HS-27A (cell line): ENCODE measurements at places on chromosomes 1 and 21.
A peak's percentile ranks its signal among the peaks of the same experiment; 100 is the strongest.

DNA sequence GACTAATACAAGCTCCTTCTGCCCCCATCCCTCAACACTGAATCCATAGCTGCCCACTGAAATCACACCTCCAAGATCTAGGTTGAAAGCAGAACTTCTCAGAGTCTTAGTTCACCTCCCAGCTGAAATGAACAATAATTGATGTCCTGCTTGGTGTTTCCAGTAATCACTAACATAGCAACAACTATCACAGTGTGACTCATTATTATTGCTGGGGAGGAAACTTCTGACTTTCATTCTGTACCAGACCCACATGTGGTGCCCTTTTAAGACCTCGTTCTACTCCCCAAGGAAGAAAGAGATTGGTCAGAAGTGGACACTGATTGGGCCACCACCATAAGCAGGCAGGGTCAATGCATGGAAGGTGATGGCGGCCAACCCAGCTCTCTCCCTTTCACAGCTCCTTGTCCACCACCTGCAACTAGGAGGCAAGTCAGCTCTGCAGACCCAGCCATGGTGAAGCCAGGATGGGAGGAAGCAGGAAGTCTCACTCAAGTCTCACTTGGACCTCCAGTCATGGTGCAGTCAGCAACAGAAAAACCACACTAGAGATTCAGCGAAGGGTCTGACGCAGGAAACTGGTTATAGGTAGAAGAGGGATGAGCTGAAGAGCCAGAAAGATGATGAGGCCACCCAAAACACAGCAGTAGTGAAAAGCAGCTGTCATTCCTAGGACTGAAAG is 720.2 kb downstream of the PTPRU start:
- DNase-seq: no peak

GRCh38 chr1:30268923-30269666 is 454.3 kb downstream of the MATN1 start:
- DNase-seq: no peak

- DNase-seq: no peak
These were observed 202.9 kb downstream of the NCAM2 start for GRCh38 chr21:21200939-21201615.

DNA sequence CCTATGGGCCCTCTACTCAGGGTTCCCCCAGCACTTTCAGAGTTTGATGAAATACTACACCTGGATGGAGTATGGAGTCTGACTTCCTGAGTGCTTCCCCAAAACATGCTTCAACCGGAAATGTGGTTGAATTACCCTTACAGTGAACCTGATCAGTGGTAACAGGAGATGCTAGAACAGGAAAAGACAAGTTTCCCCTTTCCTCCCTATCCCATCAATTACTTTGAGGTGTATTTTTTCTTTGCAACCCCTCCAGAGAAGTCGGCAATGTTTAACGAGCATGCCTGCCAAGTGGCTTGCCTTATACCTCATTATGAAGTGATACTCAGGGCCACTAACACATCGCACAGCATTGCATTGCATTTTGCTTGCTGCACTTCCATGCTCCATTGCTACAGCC is 7.0 kb downstream of the KRTAP15-1 start:
- DNase-seq: no peak

DNA sequence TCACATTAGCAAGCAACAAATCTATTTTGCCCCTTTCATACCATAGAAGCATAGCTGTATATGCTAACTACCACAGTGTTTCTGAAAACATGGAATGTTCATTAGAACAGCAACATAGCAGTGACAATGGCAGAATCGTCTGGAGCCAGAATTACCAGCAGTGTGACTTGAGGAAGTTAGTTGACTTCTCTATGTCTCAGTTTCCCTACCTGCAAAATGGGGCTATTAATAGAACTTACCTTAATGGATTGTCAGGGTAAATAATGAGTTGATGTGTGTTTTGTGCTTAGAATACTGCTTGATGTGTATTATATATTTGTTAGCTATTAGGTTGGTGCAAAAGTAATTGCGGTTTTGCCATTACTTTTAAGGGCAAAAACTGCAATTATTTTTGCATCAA is 14.8 kb upstream of the GJA9 start:
- no peak for DNase-seq

- DNase-seq: no peak
These were observed 142.9 kb downstream of the BACH1 start for GRCh38 chr21:29441651-29442050.

- no peak for DNase-seq
These were observed 3.1 kb upstream of the MOB3C start for GRCh38 chr1:46619656-46620258.

- peak; percentile 40 for DNase-seq
These were observed 61.2 kb upstream of the MCOLN3 start for GRCh38 chr1:85109475-85109874.

DNA sequence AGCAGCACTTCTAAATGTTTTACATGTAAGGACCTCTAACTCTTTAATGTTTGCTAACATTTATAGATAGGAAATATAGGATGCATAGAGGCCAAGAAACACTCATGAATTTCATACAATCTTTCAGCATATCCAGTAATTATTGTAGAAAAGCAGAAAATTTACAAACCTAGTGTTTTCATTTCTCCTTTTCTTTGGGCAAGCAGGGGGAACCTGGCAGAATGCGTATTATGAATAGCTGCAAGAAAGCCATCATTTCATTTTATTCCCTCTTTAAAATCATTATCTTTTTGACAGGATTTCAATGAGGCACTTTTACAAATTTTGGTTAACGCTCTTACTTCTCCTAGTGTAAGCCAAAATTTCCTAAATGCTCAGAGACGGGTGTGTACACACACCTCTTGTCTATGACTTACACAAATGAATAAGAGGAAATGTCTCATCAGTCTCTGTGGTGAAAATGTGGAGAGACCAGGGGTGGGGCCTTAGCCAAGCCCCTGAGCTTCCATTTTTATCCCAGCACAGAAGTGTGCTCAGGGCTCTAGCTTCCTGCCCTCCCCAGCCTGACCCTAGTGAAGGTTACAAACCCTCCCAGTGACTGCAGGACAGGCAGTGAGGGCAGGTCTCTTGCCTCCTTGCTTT is 91.6 kb downstream of the LRRC8C start:
- no peak for DNase-seq

DNA sequence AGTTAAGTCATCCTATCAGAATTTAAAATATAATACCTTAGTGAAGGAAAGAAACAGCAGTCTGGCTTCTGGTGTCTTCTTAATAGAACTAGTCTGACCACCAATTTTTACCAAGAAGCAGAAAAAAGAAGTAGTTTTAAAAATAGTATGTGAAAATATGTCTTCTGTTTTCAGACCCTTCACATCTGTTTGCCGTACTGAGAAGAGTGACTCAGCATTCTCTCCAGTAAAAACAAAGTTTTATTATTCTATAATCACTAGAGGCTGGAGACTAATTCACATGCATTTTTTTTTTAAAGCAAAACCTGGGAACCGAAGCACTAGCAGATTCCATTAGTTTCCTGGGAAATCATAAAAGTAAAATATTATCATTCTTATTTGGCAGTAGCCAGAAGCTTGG is 163.8 kb downstream of the COL24A1 start:
- DNase-seq: no peak

- no peak for DNase-seq
These were observed 27.0 kb downstream of the ZC3H11B start for GRCh38 chr1:219585837-219586455.

DNA sequence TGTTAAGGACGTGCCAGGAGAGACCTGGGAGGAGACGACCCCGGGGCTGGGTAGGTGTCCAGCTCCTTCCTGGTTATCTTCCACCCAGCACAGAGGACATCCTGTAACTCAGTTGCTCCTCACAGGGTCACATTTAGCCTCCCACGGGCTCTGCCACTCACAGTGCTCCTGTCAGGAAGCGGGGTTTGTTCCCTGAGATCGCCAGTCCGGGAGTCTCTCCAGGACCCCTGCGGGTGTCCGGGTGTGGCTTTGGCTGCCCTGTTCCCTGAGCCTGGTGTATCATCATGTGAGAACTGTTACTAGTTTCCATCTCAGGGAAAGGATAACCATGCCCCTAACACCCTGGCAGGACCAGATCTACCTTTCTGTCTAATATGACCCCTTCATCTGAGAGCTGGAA is 158.2 kb upstream of the RUNX1 start:
- no peak for DNase-seq

DNA sequence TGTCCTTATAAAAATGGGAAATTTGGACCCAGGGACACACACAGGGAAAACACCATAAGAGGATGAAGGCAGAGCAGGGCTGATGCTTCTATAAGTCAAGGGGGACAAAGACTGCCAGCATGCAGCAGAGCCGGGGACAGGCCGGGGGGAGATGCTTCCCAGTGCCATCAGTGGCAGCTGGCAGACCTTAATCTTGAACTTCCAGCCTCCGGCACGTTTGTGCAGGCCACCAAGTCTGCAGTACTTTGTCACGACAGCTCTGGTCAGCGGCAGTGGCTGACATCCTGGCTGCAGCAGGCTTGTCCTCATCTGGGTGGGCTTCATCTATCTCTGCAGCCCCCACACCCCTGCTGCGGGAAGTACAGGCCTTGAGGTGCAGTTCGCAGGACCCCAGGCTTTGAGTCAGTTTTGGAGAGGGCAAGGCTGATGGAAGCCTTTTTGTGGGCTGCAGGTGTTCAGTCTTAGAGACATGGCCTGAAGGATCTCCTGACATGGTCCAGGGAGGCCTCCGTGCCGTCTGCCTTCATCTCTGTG is 186.0 kb downstream of the DYRK1A start:
- DNase-seq: no peak

- no peak for DNase-seq
These were observed 34.4 kb downstream of the NENF start for GRCh38 chr1:212466898-212467650.

DNA sequence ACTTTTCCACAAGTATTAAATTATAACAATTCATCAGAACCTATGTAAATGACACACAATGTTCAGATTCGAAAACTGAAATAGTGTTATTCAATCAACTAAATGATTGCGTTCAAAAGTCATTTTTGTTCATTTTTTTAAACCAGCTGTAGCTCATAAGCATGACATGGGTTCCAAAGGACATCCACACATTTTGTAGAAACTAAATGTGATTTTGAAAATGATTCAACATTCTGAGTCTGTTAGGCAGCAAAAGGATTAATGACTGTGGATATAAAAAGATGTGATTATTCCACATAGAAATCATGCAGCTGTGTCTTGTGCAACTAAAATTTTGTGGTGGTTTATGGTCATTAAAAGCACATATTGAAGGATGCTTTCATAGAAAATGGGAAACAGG is 204.5 kb downstream of the BRINP3 start:
- DNase-seq: no peak

- no peak for DNase-seq
These were observed 1267.9 kb downstream of the MRPL39 start for GRCh38 chr21:24339406-24339805.

DNA sequence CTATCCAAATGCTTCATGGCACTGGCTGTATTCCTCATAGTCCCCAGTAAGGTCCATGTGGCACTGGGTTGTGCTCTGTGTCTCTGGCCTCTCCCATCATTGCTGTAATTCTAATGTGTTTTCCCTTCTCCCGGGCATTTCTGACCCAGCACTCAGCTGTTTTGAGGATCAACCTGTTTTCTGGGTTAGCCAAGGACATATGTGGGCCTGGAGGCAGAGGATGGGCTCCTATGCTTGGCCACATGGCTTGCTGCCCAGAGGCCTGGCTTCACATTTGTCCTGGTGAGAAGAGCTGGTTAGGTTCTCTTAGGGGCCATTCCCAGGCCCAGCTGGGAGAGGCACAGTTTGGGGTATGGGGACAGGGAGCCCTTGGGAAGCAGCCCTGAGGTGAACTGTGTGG is 103.1 kb downstream of the FAM78B start:
- DNase-seq: no peak

GRCh38 chr1:172342584-172343239 is 77.8 kb upstream of the C1orf105 start:
- DNase-seq: no peak

DNA sequence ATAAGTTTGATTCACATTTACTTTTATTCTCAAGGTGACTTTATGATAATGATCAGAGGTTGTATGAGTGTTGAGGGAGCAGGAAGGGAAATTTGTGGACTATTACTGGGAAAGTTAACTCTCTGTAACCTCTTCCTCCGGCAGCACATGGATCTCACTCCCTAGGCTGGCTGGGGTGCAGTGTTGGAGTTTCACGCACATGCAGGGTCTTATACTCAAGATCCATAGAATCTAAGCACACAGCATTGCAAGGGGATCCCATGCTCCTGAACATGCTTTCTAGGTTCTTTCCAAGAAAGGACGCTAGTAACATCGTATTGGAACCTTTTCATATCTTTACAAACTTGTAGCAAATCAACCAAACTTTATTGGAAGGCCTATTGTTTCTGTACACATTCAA is 757.6 kb upstream of the TPTE start:
- DNase-seq: no peak

DNA sequence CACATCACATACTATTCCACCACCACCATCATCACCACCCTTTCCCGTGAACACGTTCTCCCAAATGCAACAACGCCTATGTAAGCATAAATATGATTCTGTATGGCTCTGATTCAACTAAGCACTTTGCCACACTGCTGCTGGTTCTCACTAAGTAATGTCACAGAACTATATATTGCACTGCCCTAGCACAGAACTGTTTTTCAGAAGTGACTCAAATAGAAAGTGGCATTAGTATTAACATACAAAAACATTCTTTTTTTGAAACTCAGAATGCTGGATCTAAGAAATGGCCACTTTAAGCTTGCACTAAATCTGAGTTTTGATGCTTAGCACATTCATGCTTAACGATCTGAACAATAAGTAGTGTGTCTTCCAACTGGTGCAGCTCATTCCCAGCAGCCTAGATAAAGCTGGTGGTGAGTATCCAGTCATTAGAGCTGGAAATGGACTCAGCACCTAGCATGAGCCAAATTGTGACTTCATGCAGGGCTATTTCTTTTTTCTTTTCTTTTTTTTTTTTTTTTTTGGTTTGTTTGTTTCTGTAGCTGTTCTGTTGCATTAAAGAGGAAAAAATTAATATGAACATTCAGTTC is 46.2 kb upstream of the ZC3H11B start:
- DNase-seq: no peak

DNA sequence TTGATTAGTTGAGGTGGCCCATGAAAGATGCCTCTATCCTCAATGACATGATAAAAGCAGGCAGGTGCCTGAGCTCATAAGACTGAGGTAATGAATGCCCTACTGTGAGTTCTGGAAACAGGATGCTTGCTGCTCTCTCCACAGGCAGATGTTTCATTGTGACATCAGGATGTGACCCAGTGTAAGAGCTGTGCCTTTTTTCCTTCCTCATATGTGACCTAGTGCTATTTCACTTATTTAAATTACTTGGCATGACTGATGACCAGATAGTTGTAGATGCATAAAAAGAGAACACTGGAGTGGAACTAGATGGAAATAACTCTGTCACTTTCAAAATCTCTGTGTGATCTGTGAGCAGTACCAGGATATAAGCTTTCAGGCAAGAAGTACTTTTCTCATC is 31.9 kb downstream of the KIF14 start:
- no peak for DNase-seq

- DNase-seq: no peak
These were observed 88.9 kb downstream of the UBR4 start for GRCh38 chr1:19121192-19121591.

- DNase-seq: no peak
These were observed 49.9 kb upstream of the STUM start for GRCh38 chr1:226498640-226499008.
